ENCODE measurements at places on chromosomes 13 and 19.
A peak's percentile ranks its signal among the peaks of the same experiment; 100 is the strongest.

- DNase-seq, result no peak
Observed at GRCh38 chr19:53957448-53958167, 5.1 kb upstream of the CACNG8 start.

DNA sequence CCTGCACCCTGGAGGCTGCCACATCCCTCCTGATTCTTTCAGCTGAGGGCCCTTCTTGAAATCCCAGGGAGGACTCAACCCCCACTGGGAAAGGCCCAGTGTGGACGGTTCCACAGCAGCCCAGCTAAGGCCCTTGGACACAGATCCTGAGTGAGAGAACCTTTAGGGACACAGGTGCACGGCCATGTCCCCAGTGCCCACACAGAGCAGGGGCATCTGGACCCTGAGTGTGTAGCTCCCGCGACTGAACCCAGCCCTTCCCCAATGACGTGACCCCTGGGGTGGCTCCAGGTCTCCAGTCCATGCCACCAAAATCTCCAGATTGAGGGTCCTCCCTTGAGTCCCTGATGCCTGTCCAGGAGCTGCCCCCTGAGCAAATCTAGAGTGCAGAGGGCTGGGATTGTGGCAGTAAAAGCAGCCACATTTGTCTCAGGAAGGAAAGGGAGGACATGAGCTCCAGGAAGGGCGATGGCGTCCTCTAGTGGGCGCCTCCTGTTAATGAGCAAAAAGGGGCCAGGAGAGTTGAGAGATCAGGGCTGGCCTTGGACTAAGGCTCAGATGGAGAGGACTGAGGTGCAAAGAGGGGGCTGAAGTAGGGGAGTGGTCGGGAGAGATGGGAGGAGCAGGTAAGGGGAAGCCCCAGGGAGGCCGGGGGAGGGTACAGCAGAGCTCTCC, 6.9 kb upstream of the CEACAM5 start:
- no peak for DNase-seq

GRCh38 chr13:65347420-65348030, 1882.6 kb downstream of the PCDH9 start:
- DNase-seq, result no peak

GRCh38 chr13:105219651-105220050, 1315.8 kb downstream of the EFNB2 start:
- no peak for DNase-seq

DNA sequence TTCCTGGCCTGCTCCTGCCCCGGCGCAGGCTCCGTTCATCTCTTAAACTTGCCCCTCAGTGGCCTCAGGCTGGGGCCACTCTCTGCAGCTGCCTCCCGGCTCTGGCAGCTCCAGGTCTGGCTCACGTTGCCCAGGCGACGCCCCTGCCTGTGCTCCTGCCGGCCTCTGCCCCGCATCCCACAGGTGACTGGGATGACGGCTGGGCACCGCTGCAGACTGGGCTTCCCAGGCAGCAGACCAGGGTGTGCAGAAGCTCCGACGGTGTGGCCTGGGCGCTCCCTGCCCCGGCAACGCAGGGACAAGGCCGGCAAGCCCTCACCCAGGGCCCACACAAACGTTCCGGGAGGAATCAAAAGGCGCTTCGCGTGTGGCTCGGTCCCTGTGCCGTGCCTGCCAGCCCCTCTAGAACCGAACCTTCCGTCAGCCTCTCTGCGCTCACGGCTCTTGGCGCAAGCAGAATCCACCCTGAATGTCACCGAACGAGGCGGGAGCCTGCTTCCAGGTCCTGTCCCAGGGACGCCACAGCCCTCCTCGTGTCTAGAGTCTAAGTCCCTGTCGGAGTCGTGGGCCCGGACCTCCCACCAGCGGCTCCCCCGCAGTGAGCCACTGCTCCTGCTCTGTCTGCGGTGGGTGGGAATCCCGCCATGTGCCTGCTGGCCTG, 64.8 kb downstream of the MLLT1 start:
- DNase-seq, result no peak

DNA sequence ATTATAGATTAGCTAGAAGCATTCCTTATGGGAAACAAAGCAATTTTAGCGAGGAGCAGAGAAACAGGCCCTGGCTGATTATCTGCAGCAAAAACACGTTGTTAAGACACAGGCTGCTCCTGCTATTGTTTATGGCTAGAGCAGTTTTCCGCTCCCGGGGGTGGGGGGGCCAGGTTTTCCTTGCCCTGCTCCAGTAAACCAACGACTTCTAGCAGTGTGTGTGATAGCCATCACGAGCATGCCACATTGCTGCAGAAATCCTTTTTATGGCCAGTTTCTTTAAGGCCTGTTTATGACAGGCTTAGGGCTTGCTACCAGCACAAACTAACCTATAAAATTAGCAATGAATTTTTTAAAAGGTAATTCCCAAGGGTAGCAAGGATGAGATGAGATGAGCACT, 18.4 kb upstream of the IL17D start:
- DNase-seq, result no peak

DNA sequence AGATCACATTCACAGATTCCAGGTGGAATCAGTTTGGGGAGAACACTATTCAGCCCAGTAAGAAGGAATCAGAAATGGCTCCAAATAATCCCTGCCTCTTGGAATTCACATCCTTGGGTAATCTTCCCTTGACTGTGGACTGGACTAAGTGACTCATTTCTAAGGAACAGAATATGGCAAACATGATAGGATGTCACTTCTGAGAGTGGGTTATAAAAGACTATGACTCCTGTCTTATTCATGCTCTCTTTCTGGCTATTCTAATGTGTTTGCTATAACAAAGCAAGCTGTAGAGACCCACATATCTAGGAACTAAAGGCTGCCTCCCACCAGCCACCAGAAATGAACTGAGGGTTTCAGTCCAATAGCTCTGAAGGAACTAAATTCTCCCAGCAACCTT, 37.8 kb downstream of the MBD3L2B start:
- no peak for DNase-seq

DNA sequence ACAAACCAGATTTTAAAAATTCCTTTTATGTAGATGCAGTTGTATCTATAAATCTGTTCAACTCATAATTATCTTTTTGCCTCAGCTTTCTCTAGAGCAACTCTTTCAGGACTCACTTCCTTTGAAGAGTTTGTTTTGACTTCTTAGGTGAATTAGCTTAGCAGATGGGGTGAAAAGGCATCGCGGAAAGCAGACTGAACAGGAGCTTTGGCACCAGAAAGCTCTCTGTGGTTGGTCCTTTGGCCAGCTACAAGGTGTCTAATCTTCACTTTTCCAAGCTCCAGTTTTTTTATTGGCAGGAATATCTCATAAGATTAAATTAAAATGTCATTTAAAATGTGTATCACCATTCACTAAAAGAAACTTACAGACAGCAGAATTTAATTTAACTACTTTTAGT, 60.6 kb upstream of the KLF12 start:
- no peak for DNase-seq

GRCh38 chr13:113766035-113766800, 7.2 kb downstream of the TMEM255B start:
- no peak for DNase-seq

GRCh38 chr13:79987323-79987722, 353.6 kb downstream of the SPRY2 start:
- no peak for DNase-seq

- no peak for DNase-seq
Observed at GRCh38 chr13:20353973-20354372, 121.9 kb upstream of the GJB6 start.

GRCh38 chr19:19259741-19260140, 13.4 kb downstream of the TM6SF2 start:
- no peak for DNase-seq

GRCh38 chr19:47445937-47446402, 25.7 kb downstream of the SLC8A2 start:
- peak; percentile 52 for DNase-seq

- DNase-seq, result no peak
Observed at GRCh38 chr19:5800361-5801270, 4.3 kb upstream of the NRTN start.

GRCh38 chr19:13958043-13958442, 5.7 kb downstream of the DCAF15 start:
- DNase-seq, result no peak

- no peak for DNase-seq
Observed at GRCh38 chr19:858868-859843, at the start of gene CFD. Gene CFD (plus strand): TSS chr19:859664. CDS start chr19:859690, 26 bp downstream.

- DNase-seq, result no peak
Observed at GRCh38 chr13:113667771-113668490, 912 bp downstream of the GRK1 start.

GRCh38 chr13:25288966-25289365, 1.7 kb upstream of the MTMR6 start:
- DNase-seq, result no peak

- DNase-seq, result no peak
Observed at GRCh38 chr19:34960103-34960805, 3.8 kb downstream of the ZNF792 start.
